Central memory CD8-positive, alpha-beta T cell (primary cell): ENCODE measurements at places on chromosomes 5 and 9.

DNA sequence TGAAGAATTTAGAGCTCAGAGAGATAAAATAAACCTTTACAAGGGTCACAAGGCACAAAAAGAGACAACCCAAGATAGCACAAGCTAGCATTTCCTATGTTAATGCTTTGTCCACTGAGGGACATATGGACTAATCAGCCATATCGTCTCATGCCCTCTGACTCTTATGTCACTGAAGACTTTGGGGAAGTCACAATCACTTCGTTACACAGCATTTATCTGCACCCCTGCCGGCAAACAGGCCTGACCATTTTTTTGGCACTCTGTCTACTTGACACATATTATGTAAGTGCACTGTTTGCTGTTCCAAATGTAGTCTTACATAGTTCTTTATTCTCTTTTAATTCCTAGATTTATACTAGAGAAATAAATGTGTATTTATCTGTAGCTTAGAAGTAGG is 13.9 kb upstream of the BNC2 start:
- no peak for DNase-seq

GRCh38 chr5:74633695-74634094 is 6.8 kb downstream of the ENC1 start:
- no peak for DNase-seq

DNA sequence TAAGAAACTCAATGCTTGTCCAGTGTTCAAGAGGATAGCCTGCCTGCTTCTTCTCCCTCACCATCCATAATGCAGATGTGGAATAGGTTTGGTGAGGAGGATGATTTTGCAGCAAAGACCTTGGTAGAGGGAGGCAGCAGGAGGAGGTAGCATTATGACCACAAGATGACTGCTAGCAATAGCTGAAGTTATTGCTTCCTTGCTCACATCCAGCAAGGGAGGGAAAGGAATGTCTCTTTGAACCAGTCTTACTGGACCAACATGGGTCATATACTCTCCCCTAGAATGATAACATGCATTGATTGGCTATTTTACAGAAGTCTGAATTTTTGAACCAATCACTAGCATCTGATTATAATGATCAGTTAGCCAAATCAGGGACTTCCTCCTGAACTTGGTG is 607.6 kb downstream of the EBF1 start:
- no peak for DNase-seq

- DNase-seq: no peak
Measured at GRCh38 chr5:131795228-131795627, 1.6 kb downstream of the FNIP1 start.

- DNase-seq: no peak
Measured at GRCh38 chr9:13728917-13729811, 449.7 kb upstream of the MPDZ start.

GRCh38 chr9:72623156-72623555 is 101.7 kb downstream of the TMC1 start:
- DNase-seq: no peak

- no peak for DNase-seq
Measured at GRCh38 chr5:5645198-5645597, 222.7 kb downstream of the ICE1 start.

GRCh38 chr5:43802119-43802518 is 199.1 kb downstream of the NNT start:
- no peak for DNase-seq

- no peak for DNase-seq
Measured at GRCh38 chr5:73859696-73860095, 233.7 kb downstream of the ARHGEF28 start.

DNA sequence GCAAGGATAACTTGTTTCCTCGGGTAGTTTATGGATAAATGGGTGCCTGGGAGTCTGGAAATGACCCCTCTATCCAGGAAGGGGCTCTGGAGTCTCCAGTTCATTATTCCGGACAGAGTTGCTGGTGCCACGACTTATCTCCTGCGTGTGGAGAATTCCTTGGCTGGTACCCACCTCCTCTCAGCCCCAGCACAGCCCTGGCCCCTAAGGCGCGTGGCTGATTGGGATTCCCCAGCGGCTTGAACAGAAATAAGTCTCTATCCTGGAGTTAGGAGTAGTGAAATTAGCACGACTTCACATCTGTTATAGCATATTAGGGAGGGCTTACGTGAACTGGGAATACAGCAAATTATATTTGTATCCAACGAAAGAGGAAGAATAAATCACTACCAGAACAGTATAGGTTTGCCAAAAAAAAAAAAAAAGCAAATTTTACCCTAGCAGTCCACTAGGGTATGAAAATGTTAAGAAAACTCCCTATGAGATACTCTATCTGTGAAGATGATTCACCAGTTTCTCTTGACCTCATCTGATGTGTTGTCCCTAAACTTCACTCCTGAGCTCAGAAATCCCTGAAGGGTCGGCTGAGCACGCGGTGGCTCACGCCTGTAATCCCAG is 172.5 kb upstream of the OTULINL start:
- no peak for DNase-seq

DNA sequence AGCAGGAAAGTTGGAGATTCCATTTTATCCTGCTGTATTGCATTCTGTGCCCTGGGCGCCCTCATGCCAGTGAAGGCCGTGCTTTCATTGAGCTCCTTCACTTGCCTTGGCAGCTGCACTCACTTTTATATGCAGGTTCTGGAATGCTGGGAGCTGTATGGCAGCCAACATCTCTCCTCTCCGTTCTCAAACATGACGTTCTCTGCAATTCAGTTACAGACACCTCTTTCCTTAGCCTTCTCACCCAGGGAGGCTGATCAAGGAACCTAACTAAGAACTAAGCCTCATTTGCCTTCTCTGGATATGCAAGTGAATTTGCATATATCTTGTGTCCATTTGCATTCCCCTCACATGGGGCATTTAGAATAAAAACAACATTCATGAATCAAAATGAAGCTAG is 29.4 kb upstream of the PURA start:
- no peak for DNase-seq

- DNase-seq: no peak
Measured at GRCh38 chr5:150038547-150038946, 38.0 kb downstream of the HMGXB3 start.

DNA sequence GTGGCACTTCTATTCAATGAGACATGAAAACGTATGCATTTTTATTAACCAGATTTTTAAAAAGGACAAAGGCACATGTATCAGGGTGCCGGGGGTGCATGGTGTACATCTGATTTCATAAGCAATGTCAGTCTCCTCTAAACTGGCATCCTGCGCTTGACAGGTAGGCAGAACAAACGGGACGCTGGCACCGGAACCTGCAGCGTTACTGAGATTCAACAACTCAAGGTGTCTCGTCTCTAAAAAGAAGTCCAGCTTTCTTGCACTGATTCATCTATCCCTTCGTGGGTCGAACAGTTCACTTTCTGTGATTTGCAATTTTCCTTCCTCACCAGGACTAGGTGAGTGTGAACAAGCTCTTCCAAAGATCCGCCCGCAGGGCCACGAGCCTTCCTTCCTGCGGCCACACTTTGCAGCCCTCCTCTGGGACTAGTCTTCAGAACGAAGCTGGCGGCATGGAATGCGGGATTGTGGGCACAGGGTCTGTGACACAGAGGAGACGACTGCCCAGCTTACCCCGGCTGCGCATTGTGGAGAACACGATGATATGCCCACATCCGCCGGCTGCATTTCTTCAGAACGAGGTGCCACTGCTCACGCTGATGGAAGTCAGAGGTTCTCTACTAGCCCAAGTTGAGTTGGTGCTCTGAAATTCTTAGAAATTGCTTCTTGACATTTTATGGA is 7.2 kb downstream of the SLC6A3 start:
- DNase-seq: no peak

- no peak for DNase-seq
Measured at GRCh38 chr5:170503990-170504596, at the start of gene KCNIP1. Gene KCNIP1, plus strand, starts transcription at chr5:170504020.

DNA sequence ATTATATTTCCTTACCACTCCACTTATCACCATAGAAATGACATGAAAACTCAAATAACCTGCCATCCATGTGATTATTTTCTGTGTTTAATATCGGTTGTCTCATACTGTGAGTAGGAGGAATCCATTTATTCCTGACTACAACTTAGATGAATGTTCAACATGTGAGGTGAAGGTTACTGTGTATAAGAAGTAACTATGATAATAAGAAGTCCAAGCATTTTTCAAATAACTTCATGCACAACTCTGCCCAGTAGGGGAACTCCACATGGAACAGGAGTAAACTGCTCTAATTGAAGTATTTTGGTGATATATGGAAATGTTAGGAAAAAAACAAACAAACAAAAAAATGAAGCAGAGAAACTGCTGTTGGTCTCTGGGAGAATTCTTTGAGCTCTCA is 447.5 kb upstream of the GRIN3A start:
- DNase-seq: no peak

- no peak for DNase-seq
Measured at GRCh38 chr9:19232823-19233194, 2.3 kb downstream of the DENND4C start.

DNA sequence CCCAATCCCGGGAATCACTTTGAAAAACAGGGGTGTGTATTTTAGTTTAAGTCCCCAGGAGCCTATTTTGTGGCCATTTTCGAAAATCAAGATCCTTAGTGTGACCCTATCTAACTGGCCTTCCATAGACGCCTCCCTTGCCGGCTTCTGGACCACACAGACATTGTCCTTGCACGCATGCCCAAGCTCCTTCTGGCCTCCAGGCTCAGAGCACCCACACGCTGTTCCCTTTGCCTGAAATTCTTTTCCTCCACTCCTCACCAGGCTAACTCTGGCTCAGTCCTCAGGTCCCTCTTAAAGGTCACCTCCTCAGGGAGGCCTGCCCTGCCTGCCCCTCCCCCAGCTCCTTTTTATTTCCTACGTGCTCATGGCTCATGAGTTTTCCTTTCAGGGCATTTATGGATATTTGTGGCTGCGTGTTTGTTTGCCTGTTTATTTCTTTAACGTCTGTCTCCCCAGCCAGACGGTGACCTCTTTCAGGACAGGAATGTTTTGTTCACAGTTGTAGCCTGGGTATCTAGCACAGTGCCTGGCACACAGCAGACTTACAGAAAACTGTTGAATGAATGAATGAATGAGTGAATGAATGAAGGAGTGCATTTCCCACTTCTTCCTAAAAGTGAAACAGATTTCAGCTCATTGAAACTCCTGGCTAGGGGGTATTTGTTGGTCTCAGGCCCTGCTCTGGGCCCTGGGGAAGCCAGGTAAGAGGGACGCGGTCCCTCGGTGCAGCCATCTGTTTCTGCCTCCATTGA is 79.1 kb upstream of the IER5L start:
- no peak for DNase-seq

GRCh38 chr9:89417832-89418473 is 80.0 kb downstream of the SEMA4D start:
- DNase-seq: no peak

DNA sequence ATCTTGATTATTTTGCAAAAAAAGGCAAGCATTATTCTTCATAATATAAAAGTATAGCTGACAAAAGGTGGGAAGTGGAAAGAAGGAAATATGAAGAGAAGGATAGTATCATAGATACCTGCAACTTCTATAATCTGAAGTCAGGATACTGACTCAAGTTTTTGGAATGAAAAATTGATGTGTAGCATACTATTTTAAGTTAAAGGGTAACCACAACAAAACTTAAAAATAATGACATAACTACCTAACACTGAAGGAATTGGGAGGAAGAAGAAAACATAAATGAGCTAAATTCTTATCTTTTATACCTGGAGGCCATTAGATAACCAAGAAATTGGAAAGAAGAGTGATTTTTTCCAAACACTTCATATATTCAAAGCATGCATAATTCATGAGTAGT is 51.8 kb upstream of the TLE1 start:
- DNase-seq: no peak

DNA sequence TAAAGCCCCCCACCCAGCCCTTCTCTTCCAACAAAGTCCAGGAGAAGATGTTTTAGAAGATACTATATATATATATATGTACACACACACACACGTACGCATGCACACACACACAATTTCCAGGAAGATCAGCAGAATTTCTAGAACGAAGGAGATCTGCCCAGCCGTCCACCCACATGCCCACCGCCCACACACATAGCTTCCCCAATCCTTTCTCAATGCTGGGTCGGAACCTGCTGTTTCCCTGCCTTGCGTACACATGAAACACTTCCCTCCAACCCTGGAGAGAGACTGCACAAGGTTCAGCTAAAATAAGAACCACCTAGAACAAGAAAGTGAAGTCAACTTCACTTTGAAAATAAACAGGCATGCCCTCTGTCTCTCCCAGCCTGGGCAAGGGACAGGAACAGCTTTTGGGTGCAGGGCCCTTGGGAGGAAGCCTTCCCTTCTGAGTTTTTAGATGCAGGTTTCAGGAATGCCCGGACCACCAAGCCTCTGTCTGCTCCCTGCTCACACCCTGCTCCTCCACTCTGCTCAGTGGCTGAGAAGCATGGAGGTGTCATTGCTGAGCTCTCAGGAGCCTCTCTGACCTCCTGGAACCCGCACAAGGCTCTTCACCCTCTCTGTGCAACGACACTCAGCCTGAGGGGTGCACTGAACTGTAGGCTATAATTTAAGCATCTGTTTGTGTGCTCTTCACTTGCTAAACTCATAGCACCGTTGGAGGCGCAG is 149.4 kb downstream of the C5orf15 start:
- no peak for DNase-seq

GRCh38 chr9:114224247-114224610 is 68.9 kb downstream of the COL27A1 start:
- DNase-seq: no peak

- DNase-seq: no peak
Measured at GRCh38 chr9:3331801-3332200, 194.0 kb downstream of the RFX3 start.

- no peak for DNase-seq
Measured at GRCh38 chr5:7576023-7576715, 180.2 kb downstream of the ADCY2 start.

DNA sequence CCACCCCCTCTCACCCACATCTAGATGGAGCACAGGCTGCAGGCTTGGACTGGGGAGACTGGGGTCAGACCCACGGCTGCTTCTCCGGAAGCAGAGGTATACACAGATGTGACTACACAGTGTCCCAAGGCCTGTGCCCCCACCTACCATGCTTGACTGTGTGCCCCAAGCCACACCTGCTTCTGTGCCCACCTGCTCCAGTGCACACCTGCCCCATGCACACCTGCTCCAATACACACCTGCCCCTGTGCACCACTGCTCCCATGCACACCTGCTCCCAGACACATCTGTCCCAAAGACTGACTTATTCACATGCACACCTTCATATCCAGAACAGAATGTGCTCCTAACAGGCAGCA is 5.5 kb upstream of the COL5A1 start:
- DNase-seq: no peak

GRCh38 chr9:83651558-83651957 is 28.6 kb downstream of the IDNK start:
- no peak for DNase-seq

DNA sequence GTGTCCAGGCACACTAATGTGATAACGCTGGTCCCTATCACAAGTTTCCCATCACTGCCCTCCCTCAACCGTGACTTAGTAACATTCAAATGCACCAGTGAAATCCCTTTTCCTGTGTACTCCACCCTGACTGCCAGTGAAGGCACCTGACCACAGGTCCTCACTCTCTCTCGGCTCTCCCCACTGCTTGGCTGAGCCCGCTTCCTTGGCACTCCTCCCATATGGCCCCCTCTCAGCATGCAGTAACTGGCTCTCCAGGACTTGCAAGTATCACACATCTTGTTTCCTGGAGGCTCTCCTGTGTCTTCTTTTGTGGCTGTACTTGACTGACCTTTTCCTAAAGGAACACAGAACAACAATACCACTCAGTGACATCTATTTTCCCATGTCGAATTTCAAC is 292.0 kb upstream of the ZNF608 start:
- DNase-seq: no peak
